Psoas muscle (tissue), 8 donors: ENCODE measurements at places on chromosomes 3 and 15. TPM values are rescaled to one million over a fixed set of nuclear protein-coding genes. Genes with fewer than 3 reads are reported as not detected.

DNA sequence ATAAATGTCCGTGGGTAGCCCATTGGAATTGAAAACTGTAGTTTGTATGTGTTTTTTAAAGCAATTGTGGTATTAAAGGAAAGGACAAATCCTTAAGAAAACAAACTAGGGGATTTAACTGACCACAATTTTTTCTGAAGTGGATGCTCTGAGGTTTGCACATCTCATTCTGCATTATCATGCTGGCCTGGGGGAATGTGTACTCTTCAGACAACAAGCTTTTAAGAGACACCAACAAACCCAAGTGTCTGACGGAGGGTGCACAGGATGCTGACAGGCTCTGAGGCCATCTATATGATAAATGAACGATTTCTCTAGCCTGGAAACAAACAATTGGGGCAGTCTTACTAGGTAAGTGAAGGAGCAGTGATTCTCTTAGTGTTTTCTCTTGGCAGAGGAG is 9.1 kb downstream of the LINS1 start:
- no peak for DNase-seq

DNA sequence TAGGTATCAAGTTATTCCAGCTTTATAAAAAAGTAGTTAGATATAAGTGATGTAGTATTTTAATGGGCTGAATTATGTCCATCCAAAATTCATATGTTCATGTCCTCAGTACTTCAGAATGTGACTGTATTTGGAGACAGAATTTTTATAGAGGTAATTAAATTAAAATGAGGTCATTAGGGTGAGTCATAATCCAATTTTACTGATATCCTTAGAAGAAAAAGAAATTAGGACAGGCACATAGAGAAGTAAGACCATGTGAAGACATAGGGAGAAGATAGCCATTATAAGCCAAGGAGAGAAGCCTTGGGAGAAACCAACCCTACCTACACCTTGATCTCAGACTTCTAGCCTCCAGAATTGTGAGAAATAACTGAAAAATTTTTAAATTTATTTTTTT is 30.3 kb downstream of the RAP2B start:
- DNase-seq: no peak

Gene PRTG
- polyA plus RNA-seq: 0.25 TPM

DNA sequence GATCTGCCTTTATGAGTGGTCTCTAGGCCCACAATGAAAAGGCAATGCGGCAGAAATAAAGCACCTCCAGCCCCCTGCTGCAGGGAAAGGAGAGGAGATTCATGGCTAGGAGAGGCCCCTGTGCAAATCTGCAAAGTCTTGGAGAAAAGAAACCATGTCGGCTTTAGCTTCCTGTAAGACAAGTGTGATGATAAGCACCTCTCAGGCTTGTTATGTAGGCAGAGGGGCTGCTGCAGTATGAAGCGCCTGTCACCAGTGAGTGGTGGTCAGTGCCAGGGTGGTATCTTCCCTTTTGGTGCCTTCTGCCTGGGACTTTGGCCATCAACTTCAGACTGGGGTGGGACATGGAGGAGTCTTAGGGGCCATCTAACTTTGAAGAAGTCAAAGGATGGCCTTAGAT is 59.2 kb upstream of the ARHGEF3 start:
- DNase-seq: no peak

Gene BRPF1
- 6.8 TPM for polyA plus RNA-seq
